ENCODE measurements at places on chromosomes 7 and 10.

DNA sequence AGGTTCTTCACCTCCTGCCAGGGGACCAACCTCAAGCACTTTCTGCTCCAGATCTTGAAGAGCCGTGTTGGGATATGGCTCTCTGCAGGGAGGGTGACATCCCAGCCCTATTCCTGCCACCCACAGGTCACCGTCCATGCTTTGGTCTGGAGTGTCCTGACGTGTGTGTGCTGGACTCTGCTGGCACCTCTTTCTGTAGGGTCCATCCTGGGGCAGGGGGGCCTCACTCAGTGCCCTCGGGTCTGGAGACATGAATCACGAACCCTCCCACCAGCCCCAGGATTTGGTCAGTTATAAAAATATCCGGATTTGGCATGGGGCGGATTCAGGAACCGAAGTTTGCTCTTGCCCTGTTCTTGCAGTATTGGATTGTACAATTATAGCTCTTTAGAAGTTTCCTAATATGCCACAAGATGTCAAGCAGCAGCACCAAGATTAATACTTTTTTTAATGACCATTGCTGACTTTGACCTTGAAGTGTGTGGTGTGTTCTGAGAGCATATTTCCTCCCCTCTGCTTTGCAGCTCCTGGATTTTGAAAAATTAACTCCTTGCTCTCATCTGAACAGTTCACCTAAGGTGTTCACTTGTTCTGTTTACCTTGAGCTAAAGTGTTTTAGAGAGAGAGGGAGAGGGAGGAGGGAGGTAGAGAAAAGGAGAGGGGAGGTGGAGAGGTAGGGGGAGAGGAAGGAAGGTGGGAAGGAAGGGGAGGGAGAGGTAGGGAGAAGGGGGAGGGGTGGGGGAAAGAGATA, 95.4 kb upstream of the SHH start:
- DNase-seq: no peak

DNA sequence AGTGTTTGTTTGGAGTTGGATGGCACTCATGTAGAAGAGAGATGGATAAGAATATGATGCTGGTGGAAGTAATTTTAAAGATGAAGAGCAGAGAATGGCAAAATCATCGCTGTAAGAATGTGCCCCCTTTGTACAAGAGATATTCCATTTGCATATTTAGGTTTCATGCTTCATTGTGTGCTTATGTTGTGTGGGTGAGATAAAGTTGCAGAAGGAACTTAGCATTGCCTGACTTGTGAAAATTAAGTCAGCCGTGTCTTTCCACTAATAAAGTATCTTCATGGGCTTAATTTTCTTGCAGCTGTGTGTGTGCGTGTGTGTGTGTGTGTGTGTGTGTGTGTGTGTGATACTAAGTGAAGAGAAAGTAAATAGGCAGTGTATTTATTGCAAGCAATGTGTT, 381.9 kb downstream of the OTUD1 start:
- no peak for DNase-seq

- no peak for DNase-seq
Measured at GRCh38 chr7:34900891-34901513, 136.3 kb downstream of the DPY19L1 start.

GRCh38 chr7:129493555-129493954, 8.8 kb upstream of the SMKR1 start:
- peak; percentile 42 for DNase-seq

DNA sequence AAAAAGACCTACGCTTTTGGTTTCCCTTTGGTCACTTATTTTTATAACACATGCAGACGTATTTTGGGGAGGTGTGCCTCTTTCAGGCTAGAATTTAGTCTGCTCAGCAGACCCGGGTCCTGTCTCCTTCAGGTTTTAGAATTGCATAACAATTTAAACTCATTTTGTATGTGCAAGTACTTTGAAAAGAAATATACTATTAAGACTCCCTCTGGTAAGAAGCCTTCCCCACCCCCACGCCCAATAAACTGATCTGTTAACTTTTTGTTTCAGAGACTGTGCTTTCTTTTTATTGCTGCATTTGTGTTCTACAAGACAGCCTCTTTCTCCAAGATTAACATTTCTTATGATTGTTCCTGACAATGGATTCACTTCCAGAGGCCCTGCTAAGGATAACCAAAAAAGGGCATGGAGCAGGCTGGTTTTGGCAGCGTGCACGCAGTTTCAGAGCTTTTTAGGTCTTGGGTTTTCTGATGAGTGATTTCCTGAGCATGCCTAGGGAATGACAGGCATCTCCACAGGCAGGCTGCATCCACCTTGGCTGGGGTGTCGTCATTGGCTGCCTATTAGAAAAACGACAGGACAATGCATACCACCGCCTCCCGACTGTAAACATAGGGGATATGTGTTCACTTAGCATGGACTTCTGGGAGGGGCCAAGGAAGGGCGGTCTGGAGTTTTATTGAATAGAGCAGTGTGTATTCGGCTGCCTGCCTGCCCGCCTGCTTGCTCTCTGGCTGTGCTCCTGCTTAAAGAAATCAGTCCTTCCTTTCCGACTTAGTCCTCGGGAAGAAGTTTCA, at the start of gene CALD1:
Gene CALD1 (plus strand): TSS at position 694 of the 800 bp plus-strand sequence. CDS start 88,100 bp downstream, outside the sequence.
- DNase-seq: peak; percentile 97

DNA sequence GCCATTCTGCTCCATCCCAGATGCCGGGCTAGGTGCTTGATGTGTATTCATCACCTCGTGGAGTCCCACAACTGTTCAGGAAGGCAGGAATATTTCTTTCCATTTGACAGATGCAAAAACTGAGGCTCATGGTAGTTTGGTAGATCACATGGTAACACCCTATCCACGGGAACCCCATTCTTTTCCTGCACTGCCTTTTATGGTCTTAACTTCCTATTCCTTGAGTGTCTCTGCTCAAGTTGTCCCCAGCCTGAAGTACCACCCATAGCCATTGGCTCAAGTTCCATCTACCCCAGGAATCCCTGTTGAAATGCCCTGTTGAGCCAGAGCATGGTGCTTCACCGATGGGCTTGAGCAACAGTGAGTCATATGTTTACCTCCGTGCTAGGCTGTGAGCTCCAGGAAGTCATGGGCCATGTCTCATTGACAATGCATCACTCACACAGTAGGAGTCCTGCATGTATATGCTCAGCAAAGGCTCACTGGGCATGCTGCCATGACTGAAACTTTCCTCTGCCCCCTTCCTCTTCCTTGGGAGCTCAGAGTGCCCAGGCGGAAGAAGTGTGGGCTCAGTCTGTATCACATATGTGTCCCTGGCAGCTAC, 71.7 kb upstream of the ADAM12 start:
- DNase-seq: peak; percentile 96

GRCh38 chr7:84058311-84059076, 136.1 kb downstream of the SEMA3A start:
- DNase-seq: peak; percentile 4

DNA sequence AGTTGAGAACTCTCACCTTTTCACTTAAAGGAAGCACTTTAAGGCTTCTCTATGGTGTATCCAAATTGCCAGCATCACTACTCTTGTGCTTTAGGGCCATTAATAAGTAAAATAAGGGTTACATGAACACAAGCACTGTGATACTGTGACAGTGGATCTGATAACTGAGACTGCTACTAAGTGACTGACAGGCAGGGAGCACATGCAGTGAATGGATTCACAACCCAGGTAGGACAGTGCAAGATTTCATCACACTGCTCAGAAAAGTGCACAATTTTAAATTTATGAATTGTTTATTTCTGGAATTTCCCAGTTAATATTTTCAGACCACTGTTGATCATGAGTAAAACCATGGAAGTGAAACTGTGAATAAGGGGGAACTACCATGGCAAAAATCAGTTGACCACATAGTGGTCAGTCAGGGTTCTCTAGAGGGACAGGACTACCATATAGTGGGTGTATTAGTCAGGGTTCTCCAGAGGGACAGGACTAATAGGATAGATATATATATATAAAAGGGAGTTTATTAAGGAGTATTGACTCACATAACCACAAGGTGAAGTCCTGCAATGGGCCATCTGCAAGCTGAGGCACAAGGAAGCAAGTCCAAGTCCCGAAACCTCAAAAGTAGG, 20.9 kb upstream of the CYP51A1 start:
- DNase-seq: peak; percentile 2

DNA sequence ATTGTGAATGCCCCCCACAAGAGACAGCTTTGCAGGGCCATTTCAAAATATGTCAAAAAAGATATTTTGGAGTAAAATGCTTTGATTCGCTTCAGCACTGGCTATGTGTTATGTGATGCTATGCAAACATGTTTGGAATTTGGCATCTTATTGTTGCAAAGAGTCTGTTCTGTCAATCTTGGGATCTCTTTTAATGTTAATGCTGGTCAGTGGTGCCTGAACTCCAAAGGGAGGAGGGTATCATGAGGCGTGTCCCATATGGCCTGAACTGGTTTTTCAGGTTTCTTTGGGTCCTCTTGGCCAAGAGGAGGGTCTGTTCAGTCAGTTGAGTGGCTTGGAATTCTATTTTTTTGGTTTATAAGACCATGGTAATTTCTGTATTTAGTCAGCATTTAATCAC, 81.4 kb downstream of the HECW1 start:
- no peak for DNase-seq

DNA sequence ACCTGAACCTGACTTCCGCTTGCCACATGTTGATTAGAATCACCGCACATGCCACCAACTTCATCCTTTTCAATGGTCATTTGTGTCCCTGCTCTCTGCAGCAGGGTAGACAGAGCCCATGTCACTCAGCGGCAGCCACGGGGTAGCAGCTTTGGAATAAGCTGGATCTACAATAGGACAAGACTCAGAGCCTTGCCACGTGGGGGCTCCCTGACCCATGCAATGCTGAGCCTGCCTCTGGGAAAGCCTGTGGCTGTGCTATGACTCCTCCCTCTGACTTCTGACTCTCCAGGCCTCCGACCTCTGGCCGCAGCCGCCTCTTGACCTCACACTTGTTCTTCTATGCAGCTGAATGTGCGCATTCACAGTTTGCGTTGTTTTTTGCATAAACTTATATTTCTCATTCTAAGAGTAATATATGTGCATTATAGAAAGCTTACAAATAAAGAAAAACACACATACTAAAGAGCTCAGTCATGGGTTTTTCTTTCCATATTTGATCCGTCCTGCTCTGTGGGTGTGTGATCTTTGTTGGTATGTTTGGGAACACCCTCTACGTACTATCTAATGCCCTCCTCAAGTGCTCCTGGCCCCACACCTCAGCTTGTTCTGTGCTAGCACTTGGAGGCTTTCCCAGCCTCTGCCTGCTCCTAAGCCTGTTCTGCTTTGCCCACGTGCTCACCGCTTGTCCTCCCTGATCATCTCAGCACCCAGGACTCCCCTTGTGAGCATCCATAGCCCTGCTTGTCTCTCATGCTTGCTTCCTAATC, 198.0 kb upstream of the MKI67 start:
- no peak for DNase-seq

DNA sequence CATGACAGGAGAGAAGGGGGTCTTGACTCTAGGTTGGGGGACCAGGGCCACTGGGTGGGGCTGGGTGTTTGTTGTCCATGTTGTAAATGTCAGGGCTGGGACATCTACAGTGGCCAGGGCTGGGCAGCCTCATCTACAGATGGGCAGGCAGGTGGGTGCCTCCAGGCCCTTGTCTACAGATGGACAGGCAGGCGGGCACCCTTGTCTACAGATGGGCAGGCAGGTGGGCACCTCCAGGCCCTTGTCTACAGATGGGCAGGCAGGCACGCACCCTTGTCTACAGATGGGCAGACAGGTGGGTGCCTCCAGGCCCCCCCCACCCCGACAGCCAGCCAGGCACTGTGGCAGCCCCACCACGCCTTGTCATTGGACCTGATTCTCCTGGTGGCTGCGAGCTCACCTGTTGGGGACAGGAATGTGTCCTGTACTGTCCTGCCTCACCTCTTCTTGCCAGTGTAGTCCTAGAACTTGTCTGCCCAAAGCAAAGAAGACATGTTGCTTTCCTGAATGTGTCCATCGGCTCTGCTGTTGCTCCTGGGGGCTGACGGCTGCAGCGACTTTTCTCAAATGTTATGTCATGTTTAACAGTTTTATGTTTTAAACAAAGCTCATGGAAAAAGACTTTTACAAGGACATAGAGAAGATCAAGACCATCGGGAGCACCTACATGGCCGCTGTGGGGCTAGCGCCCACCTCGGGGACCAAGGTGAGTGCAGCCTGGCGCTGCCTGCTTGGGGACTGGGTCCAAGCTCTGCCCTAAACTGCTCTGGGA, 129.9 kb downstream of the ADCY1 start:
- no peak for DNase-seq

Data from GM23248 (cell line).